SK-N-DZ (cell line): ENCODE measurements at places on chromosomes 11 and 22.

DNA sequence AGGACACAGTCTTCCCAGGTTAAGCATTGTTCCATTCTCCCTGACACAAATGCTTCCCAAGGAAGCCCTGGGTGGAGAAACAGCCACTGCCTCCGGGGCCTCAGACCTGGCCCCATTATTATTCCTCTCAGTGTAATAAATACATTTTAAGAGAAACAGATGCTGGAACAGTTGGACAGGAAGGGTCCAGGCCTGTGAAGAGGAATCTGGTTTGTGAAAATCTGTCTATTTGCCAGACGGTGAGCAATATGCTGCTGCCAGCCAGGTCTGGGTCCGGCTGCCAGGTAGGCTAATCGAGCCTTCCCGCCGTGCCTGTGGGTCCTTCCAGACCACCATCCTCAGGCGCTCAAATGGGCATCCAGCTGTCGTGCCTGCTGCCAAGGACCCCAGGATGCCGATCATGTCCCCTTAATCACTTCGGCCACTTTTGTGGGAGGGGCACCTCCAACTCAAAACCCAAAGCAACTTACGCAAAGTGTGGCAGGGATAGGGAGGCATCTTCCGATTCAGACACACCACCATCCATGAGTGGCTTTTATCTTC lies 528.4 kb downstream of the MIAT start:
- no peak for DNase-seq

DNA sequence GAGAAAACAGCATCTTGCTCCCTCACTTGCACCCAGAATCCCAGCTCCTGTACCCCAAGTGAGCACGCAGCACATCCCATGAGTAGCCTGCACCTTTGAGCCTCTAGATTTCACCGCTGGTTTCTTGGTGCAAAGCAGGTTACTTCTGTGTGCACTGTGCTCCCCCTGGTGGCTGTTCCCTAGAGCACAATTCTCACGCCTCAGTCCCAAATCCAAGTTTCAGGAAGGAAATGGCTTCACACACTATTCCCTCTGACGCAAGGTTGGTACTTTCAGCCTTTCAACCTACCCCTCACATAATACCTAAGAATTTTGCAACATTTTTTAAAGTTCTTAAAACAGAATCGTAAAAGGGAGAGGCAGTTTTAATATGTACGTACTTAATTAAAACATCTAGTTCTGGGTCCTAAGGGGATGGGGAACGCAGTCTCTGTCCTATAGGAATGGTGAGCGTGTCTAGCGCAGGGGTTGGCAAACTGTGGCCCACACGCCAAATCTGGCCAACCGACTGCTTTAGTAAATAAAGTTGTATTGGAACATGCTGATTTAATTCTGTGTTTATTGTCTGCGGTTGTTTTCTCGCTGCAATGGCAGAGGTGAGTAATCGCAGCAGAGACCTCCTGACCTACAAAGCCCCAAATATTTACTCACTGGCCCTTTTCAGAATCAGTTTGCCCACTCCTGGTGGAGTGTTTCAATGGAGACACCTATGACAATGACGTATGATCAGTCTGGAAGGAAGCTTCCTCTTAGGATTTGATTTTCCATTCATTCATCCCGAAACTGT lies 27.5 kb downstream of the DHCR7 start:
- DNase-seq: peak; percentile 50

DNA sequence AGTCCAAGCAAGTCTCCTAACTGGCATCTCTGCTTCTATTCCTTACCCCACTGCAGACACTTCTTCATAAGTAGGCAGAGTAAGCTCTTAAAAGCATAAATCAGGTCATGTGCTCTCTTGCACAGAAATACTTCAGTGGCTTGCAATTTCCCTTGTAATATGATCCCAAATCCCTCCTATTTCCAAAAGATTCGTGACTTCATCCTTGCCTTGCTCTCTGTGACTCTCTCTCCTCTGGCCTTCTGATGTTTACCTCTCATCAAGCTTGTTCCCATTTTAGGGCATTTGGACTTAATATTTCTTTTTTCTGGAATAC lies 37.4 kb upstream of the NCR3LG1 start:
- DNase-seq: no peak

GRCh38 chr22:43439368-43440103 lies 27.7 kb downstream of the MPPED1 start:
- no peak for DNase-seq

DNA sequence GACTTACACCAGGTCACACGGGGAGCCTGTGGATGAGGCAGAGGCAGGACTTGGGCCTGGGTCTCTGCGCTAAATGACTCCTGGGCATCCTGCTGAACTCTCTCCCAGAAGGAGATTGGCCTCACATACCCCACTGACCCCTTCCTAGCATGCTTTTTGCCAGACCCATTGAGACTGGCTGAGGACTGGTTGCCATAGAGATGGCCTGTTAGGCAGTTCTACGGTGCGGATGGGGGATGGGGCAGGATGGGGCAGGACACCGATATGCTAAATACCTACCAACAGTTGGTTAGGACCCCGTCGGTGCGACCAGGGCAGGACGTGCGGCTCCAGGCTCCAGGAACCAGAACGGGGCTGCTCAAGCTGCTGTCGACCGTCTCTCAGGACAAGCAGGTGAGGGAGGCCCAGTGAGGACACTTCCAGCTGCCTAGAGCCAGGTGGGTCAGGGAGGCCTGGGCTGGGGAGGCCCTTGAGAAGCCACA lies at the start of gene TSGA10IP:
Gene TSGA10IP, plus strand, starts transcription at position 51 of the 482 bp plus-strand sequence. Its CDS starts 196 bp downstream, at position 247.
- peak; percentile 23 for DNase-seq

DNA sequence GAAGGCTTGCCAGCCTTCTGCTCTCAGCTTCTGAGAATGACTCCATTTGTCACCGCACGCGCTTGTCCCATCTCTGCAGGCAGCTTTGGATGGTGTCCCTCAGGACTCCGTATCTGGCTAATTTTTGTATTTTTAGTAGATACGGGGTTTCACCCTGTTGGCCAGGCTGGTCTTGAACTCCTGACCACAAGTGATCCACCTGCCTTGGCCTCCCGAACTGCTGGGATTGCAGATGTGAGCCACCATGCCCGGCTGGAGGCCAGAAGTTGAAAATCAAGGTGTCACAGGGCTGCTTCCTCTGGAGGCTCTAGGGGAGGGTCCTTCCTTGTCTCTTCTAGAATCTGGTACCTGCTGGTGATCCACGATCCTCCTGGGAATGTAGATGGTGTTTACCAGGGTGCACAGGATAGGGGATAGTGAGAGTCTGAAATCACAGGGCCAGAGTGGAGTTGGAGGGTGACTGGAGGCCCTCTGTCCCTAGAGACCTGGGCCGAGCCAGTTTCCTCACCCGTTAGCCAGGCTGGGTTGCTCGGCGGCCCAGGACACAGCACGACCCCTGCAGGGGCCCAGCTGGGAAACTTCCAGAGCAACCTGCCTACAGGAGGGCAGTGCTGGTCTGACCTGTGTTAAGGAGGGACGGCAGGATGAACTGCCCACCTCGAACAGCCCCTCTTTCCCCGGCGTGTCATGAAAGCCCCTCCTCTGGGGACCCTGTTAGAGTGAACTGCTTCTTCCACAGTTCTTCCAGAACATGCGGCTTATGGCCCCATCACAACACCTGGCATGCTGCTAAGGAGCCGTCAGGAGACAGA lies 48.9 kb upstream of the SHANK2 start:
- no peak for DNase-seq

GRCh38 chr11:134580610-134580975 lies 168.6 kb upstream of the B3GAT1 start:
- no peak for DNase-seq

DNA sequence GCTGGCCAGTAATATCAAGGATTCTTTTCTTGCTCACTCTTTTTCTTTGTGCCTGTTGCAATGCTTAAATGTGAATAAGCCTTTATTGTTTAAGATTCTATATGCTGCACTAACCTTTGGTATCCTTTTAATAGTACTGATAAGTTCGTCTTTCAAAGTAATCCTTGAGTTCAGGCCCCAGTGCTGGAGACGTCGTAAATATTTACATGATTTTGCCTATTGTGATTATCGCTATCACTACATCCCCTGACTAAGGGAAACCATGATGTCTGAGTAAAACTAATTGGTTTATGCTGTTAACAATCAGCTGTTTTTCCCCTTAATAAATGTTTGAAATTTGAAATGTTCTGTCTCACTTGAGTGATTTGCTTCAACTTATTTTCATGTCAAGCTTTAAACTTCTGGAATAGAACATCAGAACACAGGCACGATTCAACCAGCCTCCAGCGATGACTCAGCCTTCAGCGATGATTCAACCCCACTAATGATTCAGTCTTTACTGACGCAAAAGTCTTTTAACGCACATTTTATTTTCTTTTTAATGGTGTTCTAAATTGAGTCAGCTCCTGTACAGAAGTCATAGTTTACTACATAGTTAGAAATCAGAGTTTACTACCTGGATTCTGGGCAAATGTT lies 3.9 kb downstream of the HTATIP2 start:
- DNase-seq: no peak
